A549 (cell line): ENCODE measurements at places on chromosomes 11 and 22.

DNA sequence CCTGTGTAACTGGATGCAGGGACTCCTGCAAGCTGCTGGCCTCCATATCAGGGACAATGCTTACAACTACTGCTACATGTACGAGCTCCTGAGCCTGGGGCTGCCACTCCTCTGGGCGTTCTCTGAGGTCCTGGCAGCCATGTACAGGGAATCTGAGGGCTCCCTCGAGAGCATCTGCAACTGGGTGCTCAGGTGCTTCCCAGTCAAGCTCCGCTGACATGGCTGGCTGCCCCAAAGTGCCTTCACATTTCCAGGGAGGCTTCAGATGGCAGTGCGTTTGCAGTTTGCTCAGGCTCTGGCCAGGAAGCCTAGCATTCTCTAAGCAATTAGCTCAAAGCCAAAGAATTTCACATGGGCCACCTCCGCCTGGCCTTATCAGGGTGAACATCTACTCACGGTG lies 117.4 kb upstream of the PARVA start:
- DNase-seq, result no peak

GRCh38 chr11:126338346-126339055 lies 17.0 kb upstream of the ST3GAL4 start:
- no peak for DNase-seq

DNA sequence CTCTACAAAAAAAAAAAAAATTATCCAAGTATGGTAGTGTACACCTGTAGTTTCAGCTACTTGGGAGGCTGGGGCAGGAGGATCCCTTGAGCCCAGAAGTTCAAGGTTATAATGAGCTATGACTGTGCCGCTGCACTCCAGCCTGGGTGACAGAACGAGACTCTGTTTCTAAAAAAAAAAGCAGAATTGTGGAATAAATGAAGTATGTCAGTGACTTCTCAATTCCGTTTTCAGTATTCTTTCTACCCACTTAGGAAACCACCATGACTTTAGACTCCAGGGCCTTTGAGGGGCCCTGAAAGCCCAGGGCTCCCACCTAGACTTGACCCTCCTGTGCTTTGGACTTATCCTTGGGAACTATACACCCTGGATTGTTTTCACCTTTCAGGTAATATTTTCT lies 6.5 kb upstream of the NUP160 start:
- no peak for DNase-seq

DNA sequence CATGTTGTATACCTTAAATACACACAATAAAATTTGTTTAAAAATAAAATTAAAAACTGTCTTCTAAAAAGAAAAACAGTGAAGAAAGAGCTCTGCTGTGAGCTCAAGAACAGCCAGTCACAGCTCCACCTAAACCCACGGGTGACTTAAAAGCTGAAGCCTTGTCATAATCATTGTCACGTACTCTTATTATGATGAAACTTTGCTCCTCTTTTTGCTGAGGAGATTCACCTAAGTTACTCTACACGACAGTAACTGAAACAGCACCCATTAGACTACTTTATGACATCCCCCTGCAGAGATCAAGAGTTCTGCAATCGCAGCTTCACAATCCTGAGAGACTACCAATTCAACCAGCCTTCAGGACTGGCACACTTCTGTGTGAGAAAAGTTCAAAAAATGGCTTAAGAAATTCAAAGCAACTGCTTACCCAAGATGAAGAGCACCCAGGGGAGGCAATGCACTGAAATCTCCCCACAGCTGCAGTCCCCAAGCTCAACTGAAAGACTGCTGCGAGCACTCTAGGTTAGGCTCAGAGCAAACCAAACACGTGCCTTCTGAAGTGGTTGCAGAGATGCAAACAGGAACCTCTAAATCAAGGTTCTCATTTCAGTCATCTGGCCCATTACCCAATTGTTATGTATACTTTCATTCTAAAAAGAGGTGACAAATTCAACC lies at the start of gene JAML:
Gene JAML (minus strand): TSS at position 501 of the 678 bp plus-strand sequence. CDS start 10,145 bp downstream, outside the sequence.
- DNase-seq, result no peak

- DNase-seq, result no peak
These were observed 11.5 kb upstream of the SUN2 start for GRCh38 chr22:38767313-38767712.

DNA sequence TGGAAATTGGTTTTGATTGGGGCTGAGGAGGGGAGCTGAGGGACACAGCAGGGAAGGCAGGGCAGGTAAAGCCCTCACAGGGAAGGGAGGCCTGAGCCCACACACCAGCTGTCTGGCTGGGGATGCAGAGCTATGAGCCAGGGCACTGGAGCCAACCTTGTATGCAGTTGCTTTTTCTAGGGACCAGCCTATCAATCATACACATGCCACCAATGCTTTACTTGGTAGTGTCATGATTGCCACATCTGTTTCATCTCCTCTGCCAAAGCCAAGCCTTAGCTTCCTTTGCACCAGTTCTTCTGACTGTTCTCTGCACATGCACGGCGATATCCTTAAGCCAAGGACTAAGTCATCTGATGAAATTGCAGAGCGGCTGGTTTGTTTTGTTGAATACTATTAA lies 207.1 kb upstream of the PLET1 start:
- DNase-seq, result no peak

DNA sequence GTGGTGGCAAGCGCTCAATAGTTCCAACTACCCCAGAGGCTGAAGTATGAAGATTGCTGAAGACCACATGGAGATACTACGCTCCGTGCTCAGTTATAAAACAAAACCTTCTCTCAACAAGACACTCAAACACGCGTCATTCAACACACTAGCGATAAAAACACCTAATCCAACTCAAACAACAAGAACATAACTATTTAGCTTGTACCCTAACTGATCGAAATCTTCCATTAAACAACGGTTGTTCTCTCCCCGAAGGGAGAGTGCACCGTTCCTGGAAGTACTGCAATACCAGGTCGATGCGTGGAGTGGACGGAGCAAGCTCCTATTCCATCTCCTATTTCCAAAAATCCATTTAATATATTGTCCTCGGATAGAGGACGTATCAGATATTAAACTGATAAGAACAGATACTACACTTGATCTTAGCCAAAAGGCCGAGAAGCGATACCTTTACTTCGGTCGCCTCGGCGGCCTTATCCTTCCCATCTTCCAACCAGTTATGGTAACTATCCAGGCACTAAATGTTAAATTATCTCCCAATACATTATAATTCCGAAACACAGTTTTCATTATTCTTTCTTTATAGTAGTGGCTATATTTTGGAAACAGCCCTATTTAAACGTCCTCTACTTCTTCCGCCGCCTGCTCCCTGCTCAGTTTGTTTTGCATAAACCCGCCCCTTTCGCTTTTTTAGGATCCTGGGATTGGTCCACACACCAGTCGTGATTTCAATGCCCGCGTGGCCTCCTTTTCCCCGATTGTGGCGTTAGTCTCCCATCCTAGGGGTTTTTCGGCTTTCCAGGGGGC lies 2.2 kb upstream of the WDR74 start:
- peak; percentile 99 for DNase-seq

GRCh38 chr11:12150831-12151382 lies 40.5 kb downstream of the MICAL2 start:
- DNase-seq, result no peak

DNA sequence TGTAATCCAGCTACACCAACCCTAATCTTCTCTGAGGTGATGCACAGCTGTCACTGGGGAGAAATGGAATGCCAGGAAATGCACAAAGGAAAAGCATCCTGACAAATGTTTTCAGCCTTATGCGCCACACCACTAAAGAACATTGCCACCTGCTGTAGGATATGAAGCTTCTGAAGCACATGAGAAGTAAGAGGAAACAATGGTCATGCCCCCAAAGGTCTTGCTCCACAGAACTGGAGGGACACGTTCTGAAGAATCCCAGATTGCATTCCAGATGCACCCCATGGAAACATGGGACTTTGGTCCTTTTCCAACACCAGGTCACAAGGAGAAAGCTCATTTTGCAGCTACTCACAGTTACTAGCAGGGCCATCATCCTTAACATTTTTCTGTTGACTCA lies 48.7 kb upstream of the ZBED5 start:
- peak; percentile 61 for DNase-seq

DNA sequence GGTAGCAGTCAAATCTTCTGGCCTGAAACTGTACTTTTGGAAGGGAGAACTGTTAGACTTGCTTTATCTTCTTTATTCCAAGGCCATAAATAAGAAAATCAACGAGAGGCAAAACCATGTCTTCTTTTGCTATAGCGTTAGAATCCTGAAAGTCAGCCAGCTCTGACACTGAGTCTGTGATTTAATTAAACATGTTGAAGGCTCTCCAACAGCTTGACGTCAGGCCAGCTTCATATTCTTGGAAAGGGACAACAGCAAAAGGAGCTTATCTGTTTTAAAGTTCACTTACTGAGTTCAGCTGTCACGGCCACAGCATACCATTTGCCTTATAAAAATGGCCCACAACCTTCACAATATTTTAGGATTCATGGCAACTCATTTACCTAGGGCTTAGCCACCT lies 131.0 kb upstream of the LDLRAD3 start:
- no peak for DNase-seq

DNA sequence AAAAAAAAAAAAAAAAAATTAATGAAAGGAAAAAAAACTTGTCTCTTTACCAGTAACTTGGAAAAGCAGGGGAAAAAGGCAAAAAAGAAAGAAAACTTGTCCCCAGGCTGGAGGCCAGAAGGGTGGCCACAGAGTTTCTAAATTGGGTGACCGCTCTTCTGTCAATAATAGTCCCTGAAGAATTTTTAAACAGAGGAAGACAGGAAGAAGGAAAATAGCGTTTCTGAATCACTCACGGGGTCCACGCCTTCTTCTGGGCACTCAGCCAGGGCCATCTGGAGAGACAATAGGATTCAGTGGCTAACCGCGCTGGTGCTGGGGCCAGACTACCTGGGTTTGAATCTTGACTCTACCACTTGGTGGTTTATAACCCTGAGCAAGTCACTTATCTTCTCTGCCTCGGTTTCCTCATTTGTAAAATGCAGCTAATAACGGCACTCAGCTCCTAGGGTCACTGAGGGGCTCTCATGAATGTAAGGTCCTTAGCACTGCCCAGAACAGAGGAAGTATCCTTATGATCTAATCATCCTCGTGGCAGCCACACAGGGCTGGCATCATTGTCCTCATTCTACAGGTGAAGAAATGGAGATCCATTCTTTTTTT lies 7.0 kb downstream of the C11orf86 start:
- DNase-seq, result peak; percentile 91

DNA sequence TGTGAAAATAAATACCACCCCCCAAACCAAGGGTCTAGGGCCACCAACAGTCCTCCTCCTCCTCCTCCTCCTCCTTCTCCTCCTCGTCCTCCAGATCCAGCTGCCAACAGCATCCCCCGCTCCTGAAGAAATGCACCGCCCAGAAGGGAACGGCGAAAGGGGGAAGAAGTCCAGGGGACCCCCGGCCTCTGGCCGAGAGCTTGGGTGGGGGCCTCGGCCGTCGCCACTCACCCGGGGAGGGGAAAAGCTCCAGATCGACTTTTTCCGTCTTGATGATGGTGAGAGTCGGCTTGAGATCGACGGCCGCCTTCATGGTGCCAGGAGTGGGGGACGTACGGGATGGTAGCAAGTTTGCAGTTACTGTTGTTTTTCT lies 65.7 kb downstream of the ETS1 start:
- no peak for DNase-seq

GRCh38 chr11:84901991-84902390 lies 725.2 kb downstream of the DLG2 start:
- no peak for DNase-seq

DNA sequence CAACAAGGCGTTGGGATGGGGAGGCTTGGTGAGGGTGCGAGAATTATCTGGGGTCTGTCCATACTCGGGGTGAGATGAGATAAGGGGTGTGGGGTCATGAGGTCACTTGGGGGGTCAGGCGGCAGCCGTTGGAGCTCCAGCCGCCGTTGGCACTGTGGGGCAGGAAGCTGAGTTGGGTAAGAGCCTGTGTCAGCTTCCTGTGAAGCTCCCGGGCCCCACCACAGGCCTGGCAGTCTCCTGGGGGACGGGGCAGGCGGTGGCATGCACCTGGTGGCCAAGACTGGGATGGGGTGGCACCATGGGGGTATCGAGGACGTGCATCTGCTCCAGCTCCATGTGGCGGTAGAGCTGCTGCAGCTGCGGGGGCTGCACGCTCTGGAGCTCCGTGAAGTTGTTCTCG lies 7.1 kb upstream of the MYBPC3 start:
- DNase-seq, result no peak

GRCh38 chr11:2700415-2701211 lies 819 bp upstream of the KCNQ1OT1 start:
- peak; percentile 52 for DNase-seq

DNA sequence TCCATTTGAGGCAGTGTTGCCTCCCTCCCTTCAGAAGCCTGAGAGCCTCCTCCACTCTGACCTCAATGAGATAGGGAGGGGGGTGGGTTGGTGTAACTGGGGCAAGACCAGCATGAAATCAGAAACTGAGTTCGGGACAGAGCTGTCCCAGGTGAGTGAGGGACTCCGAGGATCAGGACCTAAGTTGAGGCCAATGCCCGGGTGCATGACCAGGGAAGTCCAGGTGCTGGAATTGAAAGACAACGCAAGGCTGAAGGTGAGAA lies 40.8 kb upstream of the ZBED5 start:
- DNase-seq, result no peak

DNA sequence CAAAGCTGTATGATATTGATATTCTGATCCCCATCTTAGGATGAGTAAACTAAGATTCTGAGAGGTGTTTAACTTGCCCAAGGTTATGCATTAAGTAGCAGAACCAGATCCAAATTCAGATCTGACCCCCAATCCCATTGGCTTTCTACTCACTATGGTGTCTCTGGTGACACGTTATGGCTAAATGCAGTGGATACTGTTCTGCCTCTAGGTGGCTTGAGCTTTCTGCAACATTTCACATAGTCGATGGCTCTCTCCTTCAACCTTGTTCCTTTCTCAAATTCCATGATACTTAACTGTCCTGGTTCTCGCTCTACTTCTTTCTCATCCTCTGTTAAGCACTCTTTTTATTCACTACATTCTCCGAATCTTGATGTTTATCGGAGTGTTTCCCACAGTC lies 9.4 kb downstream of the C11orf97 start:
- DNase-seq, result peak; percentile 12

GRCh38 chr11:67060111-67060522 lies 3.5 kb downstream of the RHOD start:
- DNase-seq, result peak; percentile 52

- no peak for DNase-seq
These were observed 396.8 kb downstream of the GUCY1A2 start for GRCh38 chr11:106621484-106621883.

GRCh38 chr11:298406-299065 lies 790 bp downstream of the IFITM5 start:
- DNase-seq, result no peak

DNA sequence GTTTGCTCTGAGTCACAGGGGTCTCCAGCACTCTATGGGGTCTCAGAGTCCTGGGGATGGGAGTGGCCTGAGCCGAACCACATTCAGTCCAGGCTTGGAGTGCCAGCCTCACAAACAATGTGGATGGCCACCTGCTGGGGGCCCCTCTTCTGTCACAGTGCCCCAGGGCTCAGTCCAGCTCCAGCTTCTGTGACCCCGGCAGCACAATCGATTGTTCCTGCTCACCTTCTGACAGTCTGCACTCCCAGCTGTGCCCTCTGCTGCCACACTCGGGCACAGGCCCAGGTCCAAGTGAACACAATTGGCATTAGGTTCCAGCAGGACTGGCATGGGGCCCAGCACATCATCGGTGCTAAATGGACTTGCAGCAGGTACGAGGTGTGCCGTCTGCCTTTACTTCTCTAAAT lies 84.8 kb downstream of the TP53I11 start:
- no peak for DNase-seq

GRCh38 chr11:112235750-112236390 lies 9.6 kb downstream of the PTS start:
- no peak for DNase-seq
